Calu3 (cell line): ENCODE measurements at places on chromosomes 13 and 19.

GRCh38 chr19:5987077-5987818 is 9.3 kb upstream of the RANBP3 start:
- peak; percentile 73 for DNase-seq

GRCh38 chr19:9151367-9151766 is 11.2 kb downstream of the ZNF317 start:
- no peak for DNase-seq

DNA sequence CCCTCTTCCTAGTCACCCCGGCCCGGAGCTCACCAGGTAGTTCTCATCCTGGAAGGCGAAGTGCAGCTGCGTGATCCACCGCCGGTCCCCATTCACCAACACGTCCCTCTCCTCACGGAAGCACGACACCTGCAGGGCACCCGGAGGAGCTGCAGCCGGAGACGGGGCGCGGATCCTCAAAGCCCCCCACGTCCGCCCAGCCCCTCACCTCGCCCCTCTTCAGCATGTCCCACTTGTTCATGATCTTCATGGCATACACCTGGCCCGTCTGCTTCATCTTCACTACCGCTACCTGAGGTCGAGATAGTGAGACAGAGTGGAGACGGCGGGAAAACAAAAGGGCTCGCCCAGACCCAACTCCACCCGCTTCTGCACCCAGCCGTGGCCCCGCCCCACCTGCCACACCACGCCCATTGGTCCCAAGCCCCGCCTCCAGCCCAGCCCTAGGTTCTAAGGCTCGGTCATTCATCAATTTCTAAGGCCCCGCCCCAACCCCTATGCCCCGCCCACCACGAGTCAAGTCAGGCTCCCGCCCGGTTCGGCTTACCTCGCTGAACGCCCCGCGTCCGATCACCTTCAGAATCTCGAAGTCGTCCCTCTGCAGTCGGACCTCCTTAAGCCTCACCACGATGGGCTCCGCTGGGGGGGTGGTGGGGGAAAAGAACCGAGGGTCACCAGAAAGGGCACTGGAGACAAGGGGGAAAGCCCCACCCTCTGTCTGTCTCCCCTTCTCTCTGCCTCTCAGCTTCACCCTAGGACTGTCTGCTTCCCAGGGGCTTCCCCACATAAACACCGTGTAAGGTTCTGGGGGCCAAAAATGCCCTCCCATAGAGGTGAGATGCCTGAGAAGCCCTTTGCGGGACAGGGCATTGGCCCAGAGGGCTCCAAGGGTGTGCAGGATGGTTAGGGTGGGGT is 2.8 kb downstream of the DMPK start:
- DNase-seq: peak; percentile 41

GRCh38 chr19:35260694-35261304 is 8.0 kb upstream of the USF2 start:
- no peak for DNase-seq

DNA sequence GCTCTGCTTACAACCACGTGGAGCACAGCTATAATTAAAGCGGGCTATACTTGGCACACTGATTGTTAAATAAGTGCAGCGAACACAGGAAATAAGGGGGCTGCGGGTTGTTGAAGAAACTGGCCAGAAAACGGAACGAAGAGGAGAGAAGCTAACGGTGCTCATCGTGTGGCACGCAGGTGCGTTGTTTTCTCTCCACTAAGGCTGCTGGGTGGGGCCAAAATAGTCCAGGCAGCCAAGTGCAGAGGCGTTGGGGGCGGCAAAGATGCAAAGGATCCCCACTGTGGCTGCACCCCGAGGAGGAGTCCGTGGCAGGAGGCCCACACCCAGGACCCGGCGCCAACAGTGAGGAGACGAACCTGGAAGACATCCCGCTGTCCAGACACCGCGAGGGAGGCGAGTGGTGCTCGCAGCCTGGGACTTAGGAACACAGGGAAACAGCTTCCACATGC is 8.1 kb upstream of the ARL11 start:
- DNase-seq: no peak

GRCh38 chr19:12720851-12721655 is 2.7 kb downstream of the TNPO2 start:
- DNase-seq: no peak
